B cell (primary cell): ENCODE measurements at places on chromosomes 2 and 18. TPM values are rescaled to one million over a fixed set of nuclear protein-coding genes. Genes with fewer than 3 reads are reported as not detected.

Gene LOXHD1
- polyA plus RNA-seq = not detected in 2 replicates

Gene PDIA6
- polyA plus RNA-seq = 23.8 and 53.7 TPM in 2 replicates

Gene OR6B2
- not detected in 2 replicates for polyA plus RNA-seq

Gene MBD2
- polyA plus RNA-seq = 49.0 and 53.0 TPM in 2 replicates

- DNase-seq = no peak
These were observed 60.6 kb upstream of the HS6ST1 start for GRCh38 chr2:128379021-128380015.

GRCh38 chr18:54611816-54612215, 20.8 kb downstream of the DYNAP start:
- DNase-seq = no peak

- no peak for DNase-seq
These were observed 20.9 kb downstream of the TSN start for GRCh38 chr2:121776361-121776760.
